Lung (tissue), 17 donors: ENCODE measurements at places on chromosomes 3 and 15. TPM values are rescaled to one million over a fixed set of nuclear protein-coding genes. Genes with fewer than 3 reads are reported as not detected.

Gene HHATL
- 2.7 TPM for total RNA-seq

Gene SLC6A11
- total RNA-seq, result 0.09 TPM

Gene SCN5A
- total RNA-seq, result 0.68 TPM

DNA sequence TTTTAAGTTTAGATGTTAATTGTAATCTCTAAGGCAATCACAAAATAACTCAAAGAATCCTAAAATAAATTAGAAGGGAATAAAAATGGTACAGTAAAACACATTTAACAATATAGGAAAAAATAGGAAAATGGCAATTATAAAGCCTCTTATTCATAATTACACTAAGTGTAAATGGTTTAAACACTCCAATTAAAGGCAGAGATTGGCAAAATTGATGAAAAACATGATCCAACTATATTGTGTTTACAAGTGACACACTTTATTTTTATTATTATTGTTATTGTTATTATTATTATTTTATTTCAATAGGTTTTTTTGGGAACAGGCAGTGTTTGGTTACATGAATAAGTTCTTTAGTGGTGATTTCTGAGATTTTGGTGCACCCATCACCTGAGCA is 48.7 kb upstream of the DYNC1LI1 start:
- no peak for DNase-seq
- H3K36me3 ChIP-seq, result no peaks in the 10 kb centered on the region
- no peaks in the 10 kb centered on the region for H3K4me1 ChIP-seq
- H3K4me3 ChIP-seq, result no peak overlapping the region
- no peak overlapping the region for H3K27ac ChIP-seq

GRCh38 chr15:56725386-56725785 is 7.9 kb downstream of the ZNF280D start:
- H3K27ac ChIP-seq, result no peak overlapping the region
- H3K36me3 ChIP-seq, result peaks cover 3% of the 10 kb centered on the region
- H3K27me3 ChIP-seq, result no peaks in the 10 kb centered on the region
- no peak for DNase-seq

- no peak overlapping the region for H3K27ac ChIP-seq
- H3K4me1 ChIP-seq, result no peaks in the 10 kb centered on the region
- H3K36me3 ChIP-seq, result no peaks in the 10 kb centered on the region
These were observed 234.8 kb upstream of the WNT5A start for GRCh38 chr3:55721716-55722484.

DNA sequence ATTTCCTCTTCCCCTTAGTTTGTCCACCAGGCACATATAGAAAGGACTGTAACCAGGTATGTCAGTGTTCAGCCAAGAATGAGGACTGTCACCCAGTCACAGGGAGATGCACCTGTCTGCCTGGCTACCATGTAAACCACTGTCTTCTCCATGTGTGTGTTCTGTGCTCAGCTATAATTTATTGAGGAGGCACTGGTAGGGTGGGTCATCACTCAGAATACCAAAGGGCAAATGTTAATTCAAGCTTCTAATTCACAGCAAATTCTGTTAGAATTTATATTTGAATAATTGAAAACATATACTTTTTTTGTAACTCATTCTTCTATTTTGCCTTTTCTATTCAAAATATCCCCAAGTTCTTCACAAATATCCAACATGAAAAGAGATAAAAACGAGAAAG is 780.4 kb downstream of the MECOM start:
- no peaks in the 10 kb centered on the region for H3K27me3 ChIP-seq
- H3K27ac ChIP-seq, result no peak overlapping the region
- no peaks in the 10 kb centered on the region for H3K36me3 ChIP-seq
- H3K4me3 ChIP-seq, result no peak overlapping the region

DNA sequence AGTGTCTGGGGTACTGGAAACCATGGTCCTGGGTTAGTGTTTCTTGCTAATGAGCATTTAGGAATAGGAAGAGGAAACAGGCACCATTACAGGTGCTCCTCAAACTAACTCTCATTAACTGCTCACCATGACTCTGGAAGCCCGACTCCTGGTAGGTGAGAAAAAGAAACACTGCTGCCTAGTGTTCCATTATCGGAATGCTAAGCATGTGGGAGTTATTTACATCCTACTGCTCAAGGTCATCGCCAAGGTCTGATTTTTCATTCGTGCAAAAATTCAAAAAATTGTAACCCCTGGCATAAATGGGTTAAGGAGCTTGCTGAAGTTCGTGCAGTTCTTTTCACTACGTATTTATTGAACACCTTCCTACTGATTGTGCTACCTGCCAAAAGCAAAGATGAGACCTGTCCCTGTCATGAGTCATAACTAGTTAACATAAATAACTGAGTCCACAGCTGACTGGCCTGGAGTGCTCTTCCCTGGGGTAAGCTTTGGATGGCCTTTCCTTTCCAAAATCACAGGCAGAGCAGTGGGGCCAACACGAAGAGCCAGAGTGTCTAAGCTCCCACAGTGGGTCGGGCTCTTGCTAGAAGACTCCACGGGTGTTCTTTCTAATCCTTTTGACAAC is 22.7 kb upstream of the PAQR5 start:
- no peak overlapping the region for H3K4me3 ChIP-seq
- H3K36me3 ChIP-seq, result no peaks in the 10 kb centered on the region
- DNase-seq, result no peak
- no peak overlapping the region for H3K27ac ChIP-seq

- no peaks in the 10 kb centered on the region for H3K4me1 ChIP-seq
- no peak for DNase-seq
- H3K4me3 ChIP-seq, result no peak overlapping the region
- no peak overlapping the region for H3K27ac ChIP-seq
- no peaks in the 10 kb centered on the region for H3K27me3 ChIP-seq
These were observed 95.7 kb downstream of the OXSM start for GRCh38 chr3:25885544-25885943.
